ENCODE measurements at places on chromosomes 6 and 20.

DNA sequence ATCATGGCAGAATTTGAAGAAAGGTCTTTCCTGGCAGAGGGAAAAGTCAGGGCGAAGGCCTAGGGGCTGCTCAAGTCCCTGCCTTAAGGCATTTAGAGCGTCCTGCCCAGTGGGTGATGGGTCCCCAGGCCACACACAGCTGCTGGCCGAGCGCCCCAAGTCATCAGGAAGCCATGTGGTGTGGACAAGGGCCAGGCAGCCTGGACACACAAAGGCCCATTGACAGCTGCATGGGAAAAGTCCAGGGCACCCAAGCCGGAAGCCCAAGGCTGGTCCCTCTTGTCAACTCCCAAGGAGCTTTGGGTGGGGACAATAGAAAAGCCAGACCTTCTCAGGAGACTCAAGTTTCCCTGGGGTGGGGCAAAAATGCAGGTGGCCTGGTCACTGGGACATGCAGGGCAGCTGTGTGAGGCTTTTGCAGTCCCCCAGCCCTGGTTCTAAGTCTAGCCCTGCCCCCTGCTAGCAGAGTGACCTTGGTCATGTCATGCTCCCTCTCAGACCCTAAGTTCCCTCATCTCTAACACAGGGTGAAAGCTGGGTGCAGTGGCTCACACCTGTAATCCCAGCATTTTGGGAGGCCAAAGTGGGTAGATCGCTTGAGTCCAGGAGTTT, 44.3 kb upstream of the PTGIS start:
- DNase-seq: no peak

GRCh38 chr6:102075539-102075938, 682.0 kb downstream of the GRIK2 start:
- no peak for DNase-seq

DNA sequence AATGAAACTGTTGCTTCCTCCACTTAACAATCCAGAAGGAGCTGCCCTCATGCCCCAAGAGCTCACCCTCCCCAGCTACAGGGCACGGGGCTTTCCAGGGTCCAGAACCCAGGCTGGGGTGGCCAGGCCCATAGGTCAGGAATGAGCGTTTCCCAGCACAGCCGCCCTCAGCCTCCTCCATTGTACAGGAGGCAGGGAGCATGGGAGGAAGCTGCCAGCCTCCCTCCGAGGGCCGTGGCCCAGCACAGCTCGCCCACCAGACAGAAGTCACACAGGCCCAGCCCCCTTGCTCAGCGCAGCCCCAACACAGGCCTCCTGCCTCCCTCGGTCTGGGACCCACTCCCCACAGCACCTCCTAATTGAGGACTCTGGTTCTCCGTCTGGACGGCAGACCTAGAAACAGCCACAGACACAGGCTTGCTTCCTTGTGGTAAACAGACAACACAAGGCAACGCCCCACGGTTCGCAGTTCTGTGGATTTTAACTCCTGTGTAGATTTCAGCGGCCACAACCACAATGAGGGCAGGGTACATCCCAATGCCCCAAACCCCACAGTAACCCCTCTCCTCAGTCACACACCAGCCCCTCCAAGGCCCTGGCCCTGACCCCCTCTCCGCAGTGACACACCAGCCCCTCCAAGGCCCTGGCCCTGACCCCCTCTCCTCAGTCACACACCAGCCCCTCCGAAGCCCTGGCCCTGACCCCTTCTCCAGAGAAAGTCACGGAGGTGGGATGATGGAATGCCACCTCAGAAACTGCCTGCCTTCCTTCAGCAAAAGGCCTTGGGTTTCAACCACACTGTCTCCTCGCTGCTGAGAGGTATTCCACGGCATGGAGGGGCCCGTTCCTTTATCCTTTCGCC, 173.5 kb downstream of the DLL1 start:
- DNase-seq: no peak

- no peak for DNase-seq
Observed at GRCh38 chr6:51429017-51429712, 610.5 kb downstream of the TFAP2B start.

- no peak for DNase-seq
Observed at GRCh38 chr20:1526310-1526709, 31.2 kb downstream of the SIRPD start.

GRCh38 chr6:164838068-164838615, 471.3 kb downstream of the C6orf118 start:
- DNase-seq: no peak

- DNase-seq: no peak
Observed at GRCh38 chr20:60113771-60114170, 155.5 kb downstream of the CDH26 start.

DNA sequence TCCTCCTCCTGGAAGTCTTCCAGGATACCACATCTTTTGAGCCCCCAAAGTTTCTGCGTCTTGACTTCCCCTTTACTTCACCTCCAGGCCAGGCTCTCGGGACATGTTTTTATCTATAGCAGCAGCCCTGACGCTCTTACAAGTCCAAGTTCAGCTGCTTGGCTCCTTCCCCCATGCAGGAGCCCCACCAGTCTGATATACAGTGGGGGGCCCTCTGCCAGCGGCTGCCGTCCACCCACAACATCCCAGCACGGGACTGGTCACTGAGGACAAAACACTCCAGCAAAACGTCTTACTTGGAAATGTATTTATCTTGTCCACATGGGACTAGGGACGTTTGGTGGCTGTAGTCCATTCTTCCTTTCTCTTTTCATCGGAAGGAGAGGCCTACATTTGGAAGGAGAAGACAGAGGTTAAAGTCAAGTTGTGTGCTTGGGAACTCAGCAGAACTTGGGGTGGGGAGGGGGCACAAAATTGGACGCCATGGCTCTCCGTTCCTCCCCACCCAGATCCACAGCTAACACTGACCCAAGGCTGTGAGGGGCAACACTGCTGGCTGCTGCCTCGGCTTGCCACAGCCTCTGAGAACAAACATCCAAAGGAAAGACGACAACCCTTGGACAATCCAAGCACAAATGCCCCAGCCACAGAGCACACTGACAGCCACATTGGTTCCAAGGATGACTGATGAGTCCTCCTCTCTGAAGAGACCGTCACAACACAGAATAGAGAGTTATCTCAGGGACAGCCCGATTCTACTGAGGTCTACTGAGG, 79.2 kb downstream of the PRND start:
- no peak for DNase-seq

- DNase-seq: no peak
Observed at GRCh38 chr6:99611148-99611547, 4.5 kb downstream of the PRDM13 start.

GRCh38 chr20:17742731-17743130, 43.0 kb downstream of the BANF2 start:
- no peak for DNase-seq

DNA sequence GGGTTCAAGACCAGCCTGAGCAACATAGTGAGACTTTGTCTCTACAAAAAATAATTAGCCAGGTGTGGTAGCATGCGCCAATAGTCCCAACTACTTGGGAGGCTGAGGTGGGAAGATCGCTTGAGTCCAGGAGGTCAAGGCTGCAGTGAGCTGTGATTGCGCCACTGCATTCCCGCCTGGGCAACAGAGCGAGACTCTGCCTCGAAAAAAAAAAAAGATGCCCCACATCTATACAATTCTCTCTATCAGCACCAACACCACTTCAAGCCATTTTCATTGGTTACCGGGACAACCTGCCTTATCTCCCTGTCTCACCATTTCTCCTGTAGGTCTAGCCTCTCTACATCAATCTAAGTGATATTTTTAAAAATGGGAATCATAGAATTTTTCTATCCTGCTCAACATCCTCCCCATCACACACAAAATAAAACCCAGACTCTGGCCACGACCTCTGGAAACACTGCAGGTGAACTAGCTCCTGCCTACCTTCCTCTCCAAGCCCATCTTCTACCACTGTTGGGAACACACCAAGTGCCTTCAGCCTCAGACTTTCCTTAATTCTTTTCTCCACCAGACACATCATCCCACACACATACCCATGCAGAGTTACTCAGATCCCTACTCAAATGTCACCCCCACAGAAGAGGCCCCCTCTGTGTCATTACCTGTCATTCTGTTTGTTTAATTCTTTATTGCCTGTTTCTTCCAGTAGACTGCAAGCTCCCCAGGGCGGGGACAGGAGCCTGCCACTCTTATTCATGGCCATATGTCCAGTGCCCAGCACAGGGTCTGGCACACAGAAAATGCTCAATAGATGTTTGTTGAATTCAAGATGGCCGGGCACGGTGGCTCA, 9.6 kb upstream of the PLTP start:
- DNase-seq: no peak

DNA sequence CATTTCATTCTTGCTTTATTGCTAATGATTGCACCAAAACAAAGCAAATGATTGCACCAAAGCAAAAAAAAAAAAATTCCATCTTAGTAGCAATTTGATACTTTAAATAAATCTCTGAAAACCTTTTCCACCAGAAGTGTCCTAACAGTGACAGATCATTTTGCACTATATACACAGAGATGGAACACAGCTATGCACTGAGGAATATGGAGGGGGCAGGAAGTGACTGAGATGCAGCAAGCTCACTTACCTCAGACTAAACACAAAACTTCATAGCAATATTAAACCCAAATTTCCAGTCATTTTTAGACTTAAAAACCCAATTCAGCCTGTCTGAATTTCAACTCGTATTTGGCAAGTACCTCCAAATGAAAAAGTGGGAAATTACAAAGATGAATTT, 41.2 kb downstream of the HIVEP2 start:
- no peak for DNase-seq

DNA sequence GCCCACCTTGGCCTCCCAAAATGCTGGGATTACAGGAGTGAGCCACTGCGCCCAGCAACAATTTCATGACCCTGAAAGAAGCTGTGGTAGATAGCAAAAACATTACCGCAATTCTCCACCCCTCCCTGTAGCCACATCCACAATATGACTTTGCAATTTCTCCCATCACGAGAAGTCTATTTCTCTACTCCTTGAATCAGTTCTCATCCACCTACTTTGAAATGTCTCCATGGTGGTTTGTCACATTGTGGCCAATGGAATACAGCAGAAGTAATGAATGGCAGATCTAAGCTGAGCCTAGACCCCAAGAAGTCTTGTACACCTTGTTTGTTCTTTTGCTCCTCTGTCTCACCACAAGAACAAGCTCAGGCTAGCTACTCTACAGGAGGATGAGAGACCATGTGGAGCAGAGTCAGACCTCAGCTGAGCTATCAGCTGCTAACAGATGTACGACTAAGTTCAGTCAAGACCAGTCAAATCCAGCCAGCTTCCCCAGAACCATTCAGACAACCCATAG, 6.3 kb downstream of the OXT start:
- no peak for DNase-seq

DNA sequence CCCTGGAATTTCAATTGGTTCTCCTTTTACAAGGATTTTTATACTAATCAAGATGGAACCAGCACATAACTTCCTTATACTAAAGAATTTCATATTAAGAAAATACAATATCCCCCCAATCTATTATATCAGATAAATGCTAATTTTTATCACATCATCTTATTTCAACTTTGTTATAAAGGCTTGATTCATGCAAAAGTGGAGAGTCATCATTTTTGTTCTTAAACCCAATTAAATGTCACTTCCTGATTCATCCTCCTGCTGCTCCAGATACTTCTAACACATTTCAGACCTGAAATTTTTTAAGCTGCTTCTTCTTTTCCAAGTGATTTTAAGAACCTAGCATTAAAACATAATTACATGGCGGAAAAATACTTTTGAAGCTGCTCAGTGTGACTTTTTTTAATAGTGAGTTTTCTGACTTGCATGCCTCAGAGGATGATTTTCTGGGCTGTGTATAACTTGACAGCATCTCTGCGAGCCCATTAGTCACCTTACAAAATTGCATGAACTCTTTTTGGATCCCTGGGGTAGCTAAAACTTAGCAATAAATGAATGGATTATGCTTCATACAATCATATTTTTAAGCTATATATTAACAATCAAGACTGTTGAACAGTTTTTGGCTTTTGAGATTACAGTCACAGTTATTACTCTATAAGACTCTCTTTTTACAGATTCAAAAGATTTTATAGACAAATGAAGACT, 134.1 kb downstream of the ELOVL4 start:
- DNase-seq: no peak

DNA sequence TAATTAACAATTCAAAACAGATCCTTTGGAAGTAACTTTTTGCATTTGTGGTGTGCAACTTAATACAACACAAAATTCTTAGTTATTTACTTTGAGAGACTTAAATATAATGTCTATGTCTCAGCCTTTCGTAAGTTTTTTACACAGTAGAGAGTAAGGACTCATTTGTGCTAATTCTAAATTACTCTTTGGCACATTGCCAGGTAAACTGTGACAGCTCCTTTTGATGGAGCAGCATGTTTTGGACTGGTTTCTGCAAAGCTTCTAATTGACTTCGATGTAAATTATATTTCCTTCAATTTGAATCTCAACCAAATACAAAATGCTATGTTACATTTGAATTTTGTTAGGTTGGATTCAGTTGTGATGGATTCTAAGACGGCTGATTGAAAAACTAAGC, 450.7 kb upstream of the OPRM1 start:
- DNase-seq: no peak

DNA sequence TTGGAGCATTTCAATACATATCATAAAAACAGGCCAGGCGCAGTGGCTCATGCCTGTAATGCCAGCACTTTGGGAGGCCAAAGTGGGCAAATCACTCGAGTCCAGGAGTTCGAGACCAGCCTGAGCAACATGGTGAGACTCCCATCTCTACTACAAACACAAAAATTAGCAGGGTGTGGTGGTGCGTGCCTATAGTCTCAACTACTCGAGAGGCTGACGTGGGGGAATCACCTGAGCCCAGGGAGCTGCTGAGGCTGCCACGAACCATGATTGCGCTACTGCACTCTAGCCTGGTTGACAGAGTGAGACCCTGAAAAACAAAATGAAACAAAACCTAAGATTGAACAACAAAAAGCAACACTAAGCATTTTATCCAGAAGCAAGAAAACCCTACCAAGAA, 47.2 kb downstream of the BACH2 start:
- DNase-seq: no peak

- no peak for DNase-seq
Observed at GRCh38 chr6:128395596-128395995, 124.8 kb downstream of the PTPRK start.

- DNase-seq: no peak
Observed at GRCh38 chr6:64301307-64302236, 666.0 kb downstream of the PHF3 start.

DNA sequence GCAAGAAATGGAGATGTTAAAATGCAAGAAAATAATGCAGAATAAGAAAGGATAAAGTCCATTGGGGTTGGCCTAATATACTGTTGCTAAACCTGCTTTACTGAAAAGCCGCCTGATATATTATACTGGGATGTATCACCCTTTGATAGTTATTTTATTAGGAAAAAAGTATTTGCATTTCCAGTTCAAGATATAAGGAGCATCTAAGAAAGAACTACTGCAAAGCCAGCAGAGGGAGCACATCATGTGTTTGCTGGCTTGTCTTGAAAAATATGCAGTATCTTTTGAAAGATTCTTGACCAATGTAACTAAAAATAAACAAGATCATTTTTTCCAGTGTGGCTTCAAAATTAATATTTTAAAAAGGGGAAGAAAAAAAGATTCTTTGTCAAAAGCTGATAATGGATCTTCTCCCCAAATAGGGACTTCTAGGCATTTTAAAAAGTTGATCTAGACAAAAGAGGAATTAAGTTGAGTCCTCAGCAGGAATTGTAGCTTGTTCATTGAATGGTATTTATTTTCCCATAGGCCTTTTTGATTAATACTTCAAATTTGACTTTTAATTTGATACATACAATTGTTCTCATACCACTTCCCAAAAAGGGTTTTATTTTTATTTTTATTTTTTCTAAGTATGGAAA, 214.9 kb downstream of the ZFAND3 start:
- DNase-seq: peak; percentile 45

GRCh38 chr6:133705066-133705465, 183.8 kb upstream of the TCF21 start:
- peak; percentile 81 for DNase-seq

- no peak for DNase-seq
Observed at GRCh38 chr6:90787446-90787845, 200.6 kb upstream of the MAP3K7 start.

GRCh38 chr6:52424513-52424912, 4.4 kb downstream of the EFHC1 start:
- no peak for DNase-seq

Data from AG09309 (cell line).